ENCODE measurements at places on chromosomes 4 and X.

GRCh38 chr4:84529169-84529751 is 30.2 kb upstream of the NKX6-1 start:
- peaks cover 6% of the 10 kb centered on the region for H3K4me1 ChIP-seq
- no peak for DNase-seq
- H3K4me3 ChIP-seq, result no peak overlapping the region
- no peaks in the 10 kb centered on the region for H3K36me3 ChIP-seq
- no peaks in the 10 kb centered on the region for H3K27me3 ChIP-seq
- H3K27ac ChIP-seq, result no peak overlapping the region

- no peak for DNase-seq
- H3K4me1 ChIP-seq, result no peaks in the 10 kb centered on the region
- H3K4me3 ChIP-seq, result no peak overlapping the region
- no peaks in the 10 kb centered on the region for H3K36me3 ChIP-seq
- no peak overlapping the region for H3K27ac ChIP-seq
These were observed 262.7 kb upstream of the TACR3 start for GRCh38 chr4:103982454-103982853.

DNA sequence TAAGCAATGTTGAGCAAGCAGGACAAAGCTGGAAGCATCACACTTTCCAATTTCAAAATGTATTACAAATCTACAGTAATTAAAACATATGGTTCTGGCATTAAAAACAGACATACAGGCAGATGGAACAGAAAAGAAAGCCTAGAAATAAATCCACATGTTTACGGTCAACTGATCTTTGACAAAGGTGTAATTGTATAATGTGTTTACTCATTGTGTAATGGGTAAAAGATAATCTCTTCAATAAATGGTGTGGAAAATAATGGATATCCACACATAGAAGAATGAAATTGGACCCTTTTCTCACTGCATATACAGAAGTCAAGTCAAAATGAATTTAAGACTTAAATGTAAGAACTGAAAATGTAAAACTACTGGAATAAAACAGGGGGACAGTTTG is 394.2 kb downstream of the ANKRD50 start:
- H3K27ac ChIP-seq, result no peak overlapping the region
- peaks cover 18% of the 10 kb centered on the region for H3K4me1 ChIP-seq
- no peak for DNase-seq
- H3K27me3 ChIP-seq, result no peaks in the 10 kb centered on the region

DNA sequence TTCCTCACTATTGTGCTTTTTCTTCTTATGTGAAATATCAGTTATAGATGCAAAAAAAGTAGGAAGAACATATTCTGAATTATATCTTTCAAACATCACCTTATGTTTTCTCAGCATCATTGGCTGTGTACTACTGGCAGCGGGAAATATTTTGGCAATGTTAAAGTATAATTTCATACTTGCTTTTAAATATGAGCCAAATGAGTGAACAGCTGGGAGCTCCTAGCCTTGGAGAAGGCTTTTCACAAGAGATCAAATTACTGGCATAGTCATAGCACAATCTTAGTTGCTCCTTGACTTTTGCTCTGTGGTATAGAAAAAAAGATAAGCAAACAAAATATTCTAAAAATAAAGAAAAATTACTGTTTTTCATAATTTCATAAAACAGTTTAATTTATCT is 1575.8 kb upstream of the PABPC4L start:
- no peaks in the 10 kb centered on the region for H3K36me3 ChIP-seq
- peaks cover 17% of the 10 kb centered on the region for H3K4me1 ChIP-seq
- H3K27ac ChIP-seq, result no peak overlapping the region
- DNase-seq, result peak; percentile 61

GRCh38 chr4:113112338-113112978 is 63.0 kb downstream of the ANK2 start:
- no peak overlapping the region for H3K27ac ChIP-seq
- H3K36me3 ChIP-seq, result no peaks in the 10 kb centered on the region
- no peak for DNase-seq

- H3K4me1 ChIP-seq, result no peaks in the 10 kb centered on the region
- H3K27ac ChIP-seq, result no peak overlapping the region
These were observed 58.6 kb downstream of the PRRG1 start for GRCh38 chrX:37407736-37408135.

DNA sequence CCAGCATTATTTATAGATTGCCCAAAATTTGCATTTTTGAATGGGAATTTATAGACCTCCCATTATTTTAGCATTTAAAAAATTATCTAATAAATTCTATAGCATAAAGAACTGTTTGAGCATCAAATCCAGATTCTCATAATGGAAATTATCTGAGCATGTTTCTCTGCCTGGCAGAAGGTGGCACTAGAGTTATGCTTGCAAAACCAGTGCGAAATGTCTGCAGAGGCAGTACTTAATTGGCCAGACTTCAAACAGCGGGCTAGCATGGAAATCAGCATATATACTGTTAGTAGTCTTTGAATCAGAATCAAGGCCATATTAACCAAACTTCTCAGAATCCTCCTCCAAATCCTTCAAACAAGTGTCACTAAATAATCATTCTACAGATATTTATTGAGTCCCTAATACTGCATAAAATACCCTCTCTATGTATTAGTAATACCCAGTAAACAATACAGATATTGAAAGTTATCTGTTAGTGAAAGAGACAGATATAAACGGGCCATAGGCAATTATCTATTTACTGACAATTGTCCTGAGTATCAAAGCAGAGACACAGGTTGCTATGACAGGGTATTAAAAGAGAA is 78.7 kb upstream of the DCLK2 start:
- no peak overlapping the region for H3K27ac ChIP-seq
- H3K4me3 ChIP-seq, result no peak overlapping the region
- no peaks in the 10 kb centered on the region for H3K4me1 ChIP-seq
- peak; percentile 58 for DNase-seq
- H3K27me3 ChIP-seq, result no peaks in the 10 kb centered on the region

DNA sequence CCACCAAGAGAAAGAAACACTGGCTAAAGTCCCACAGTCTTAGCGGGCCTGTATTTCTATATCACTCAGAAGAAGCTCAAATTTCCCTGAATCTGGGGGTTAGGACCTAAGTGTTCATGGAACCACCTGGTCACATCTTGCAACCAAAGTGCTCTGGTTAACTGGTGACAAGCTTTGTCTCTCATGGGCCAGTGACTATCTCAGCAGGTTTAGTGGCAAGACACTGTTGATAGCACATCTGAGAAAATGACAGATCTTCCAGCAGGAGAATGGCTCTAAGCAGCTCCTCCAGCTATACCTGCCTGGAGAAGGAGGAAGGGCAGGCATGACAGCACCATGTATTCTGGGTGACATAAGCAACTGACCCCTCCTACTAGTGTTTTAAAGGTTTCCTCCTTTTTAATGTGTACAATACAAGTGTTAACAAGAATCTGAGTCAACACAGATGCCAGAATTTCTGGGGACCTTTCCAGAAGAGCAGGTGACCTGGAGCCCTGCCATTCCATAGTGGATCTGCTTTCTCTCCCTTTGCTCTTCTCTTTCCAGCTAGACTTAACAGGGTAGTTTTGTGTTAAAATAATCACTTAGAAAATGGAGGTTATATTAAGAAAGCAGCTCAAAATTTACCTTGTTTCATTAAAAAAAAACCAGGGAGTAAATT is 17.3 kb upstream of the QRFPR start:
- H3K4me1 ChIP-seq, result no peaks in the 10 kb centered on the region
- no peaks in the 10 kb centered on the region for H3K27me3 ChIP-seq
- no peak overlapping the region for H3K27ac ChIP-seq

DNA sequence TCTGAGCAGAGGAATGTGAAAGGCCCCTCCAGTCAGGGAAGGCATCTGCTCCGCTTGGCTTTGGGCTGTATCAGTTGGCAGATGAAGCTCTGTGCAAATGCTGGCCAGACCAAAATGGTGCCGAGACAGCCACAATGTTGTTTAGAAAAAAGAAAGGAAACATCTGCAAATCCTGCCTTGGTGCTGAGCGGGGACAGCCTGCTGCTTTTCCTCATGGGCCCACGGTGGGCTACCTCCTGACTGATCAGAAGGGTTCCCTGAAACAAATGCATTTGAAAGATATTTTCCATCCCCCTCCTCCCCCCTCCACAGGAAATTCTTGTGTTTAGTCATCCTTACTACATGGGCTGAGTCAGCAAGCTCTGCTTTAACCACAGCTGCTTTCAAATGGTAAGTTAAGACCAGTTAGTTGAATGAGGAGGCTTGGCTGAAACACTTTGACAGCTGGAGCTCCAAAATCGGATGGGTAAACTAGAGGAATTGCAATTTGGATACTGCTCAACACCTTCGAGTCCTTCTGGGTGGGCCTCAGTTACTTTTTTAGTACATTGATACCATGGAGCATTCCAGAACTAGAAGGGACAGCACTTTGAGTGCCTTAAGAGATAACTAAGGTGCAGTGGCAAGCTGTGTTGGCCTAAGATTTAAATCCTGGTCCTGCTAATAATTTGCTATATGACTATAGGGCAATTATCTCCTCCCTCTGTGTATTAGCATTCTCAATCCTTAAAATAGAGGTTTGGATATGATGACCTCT is 36.0 kb downstream of the PLAC1 start:
- no peaks in the 10 kb centered on the region for H3K27me3 ChIP-seq
- no peaks in the 10 kb centered on the region for H3K36me3 ChIP-seq
- H3K27ac ChIP-seq, result peak overlapping the region; percentile 96
- peaks cover 40% of the 10 kb centered on the region for H3K4me1 ChIP-seq
- H3K4me3 ChIP-seq, result peak overlapping the region; percentile 41

DNA sequence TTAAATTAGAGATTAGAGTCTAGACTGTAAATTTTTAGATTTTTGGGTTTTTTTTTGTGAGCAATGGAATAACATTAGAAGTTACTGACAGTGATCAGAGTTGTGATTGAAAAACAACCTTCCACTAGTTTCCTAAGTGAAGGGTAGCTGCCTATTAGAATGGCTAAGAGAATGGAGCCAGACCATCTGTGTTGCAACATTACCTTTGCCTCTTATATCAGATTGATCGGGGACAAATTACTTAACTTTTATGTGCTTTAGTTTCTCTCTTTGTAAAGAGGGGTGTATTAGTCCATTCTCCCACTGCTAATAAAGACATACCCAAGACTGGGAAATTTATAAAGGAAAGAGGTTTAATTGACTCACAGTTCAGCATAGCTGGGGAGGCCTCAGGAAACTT is 12.5 kb upstream of the PI4K2B start:
- no peaks in the 10 kb centered on the region for H3K36me3 ChIP-seq
- H3K4me3 ChIP-seq, result no peak overlapping the region
- H3K27me3 ChIP-seq, result no peaks in the 10 kb centered on the region

GRCh38 chrX:109049416-109049815 is 313.1 kb upstream of the IRS4 start:
- H3K27ac ChIP-seq, result no peak overlapping the region
- no peaks in the 10 kb centered on the region for H3K4me1 ChIP-seq
- H3K36me3 ChIP-seq, result no peaks in the 10 kb centered on the region
- no peak overlapping the region for H3K4me3 ChIP-seq
- no peaks in the 10 kb centered on the region for H3K27me3 ChIP-seq
- no peak for DNase-seq

GRCh38 chr4:145178740-145179280 is 1.6 kb downstream of the OTUD4 start:
- H3K4me1 ChIP-seq, result peaks cover 6% of the 10 kb centered on the region
- peaks cover 5% of the 10 kb centered on the region for H3K36me3 ChIP-seq
- peak overlapping the region; percentile 81 for H3K27ac ChIP-seq
- H3K27me3 ChIP-seq, result no peaks in the 10 kb centered on the region

GRCh38 chr4:140944572-140944971 is 188.4 kb upstream of the TBC1D9 start:
- DNase-seq, result no peak
- H3K27me3 ChIP-seq, result no peaks in the 10 kb centered on the region
- no peak overlapping the region for H3K27ac ChIP-seq
- no peaks in the 10 kb centered on the region for H3K4me1 ChIP-seq

DNA sequence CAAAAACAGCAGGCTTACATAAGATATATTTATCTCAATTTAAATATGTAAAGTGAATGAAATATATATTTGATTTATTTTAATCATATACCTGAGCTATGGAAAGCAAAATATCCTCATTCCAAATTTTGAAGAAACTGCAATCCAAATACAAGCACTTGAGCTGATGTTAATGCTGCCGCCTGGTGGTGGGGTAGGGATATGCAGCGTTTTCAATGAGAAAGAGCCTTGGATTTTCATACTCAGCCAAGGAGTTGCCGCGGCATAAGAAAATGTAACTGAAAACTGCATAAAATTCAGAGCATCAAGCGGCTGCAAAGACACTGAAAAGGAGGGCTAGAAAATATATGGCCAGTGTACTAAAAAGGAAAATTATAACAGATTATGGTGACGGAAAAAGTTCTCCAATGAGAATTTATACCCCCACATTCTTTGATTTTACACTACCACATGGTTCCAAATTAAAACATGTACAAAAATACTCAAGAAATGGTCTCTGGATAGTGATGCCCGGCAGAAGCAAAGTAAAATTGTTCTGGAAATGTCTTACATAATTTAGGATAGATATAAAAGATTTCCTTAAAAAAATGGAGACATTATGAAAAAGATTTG is 660.3 kb upstream of the PITX2 start:
- no peaks in the 10 kb centered on the region for H3K36me3 ChIP-seq
- H3K27ac ChIP-seq, result no peak overlapping the region
- H3K4me1 ChIP-seq, result no peaks in the 10 kb centered on the region
- H3K27me3 ChIP-seq, result no peaks in the 10 kb centered on the region
- DNase-seq, result peak; percentile 53

DNA sequence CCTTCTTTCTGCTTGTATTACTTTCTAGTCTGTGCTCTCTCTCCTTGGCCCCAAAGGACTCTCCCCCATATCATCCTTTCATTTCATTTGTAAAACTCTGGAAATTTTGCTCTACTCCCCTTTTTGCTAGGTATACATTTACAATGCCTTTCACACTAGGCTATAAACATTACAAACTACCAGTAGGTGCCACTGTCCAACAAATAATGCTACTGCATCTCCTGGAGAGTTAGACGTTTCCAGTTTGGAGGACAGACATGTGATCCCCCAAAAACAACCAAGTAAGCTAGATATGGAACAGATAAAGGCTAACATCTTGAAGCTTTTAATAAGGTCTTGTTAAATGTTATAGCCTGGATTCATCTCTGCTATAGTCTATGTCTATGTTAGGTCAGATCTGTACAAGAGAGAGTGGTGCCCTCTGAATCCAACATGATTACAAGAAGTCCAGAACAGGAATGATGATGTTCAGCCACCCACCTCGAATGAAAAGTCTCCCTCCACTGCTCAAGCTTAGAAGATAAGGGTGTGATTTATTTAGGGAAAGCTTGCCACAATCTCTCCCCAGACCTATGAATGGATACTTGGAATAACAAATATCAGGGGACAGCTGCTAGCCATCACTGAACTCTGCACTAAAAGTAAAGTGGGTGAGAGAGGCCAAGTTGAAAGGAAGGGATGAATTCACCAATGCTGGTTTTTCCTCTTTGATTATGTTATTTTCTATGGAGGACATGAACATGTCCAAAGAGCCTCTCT is 14.3 kb downstream of the CBR4 start:
- H3K27me3 ChIP-seq, result no peaks in the 10 kb centered on the region
- no peak overlapping the region for H3K4me3 ChIP-seq
- no peak overlapping the region for H3K27ac ChIP-seq
- H3K4me1 ChIP-seq, result peaks cover 31% of the 10 kb centered on the region
- H3K36me3 ChIP-seq, result peaks cover 8% of the 10 kb centered on the region
- peak; percentile 49 for DNase-seq

DNA sequence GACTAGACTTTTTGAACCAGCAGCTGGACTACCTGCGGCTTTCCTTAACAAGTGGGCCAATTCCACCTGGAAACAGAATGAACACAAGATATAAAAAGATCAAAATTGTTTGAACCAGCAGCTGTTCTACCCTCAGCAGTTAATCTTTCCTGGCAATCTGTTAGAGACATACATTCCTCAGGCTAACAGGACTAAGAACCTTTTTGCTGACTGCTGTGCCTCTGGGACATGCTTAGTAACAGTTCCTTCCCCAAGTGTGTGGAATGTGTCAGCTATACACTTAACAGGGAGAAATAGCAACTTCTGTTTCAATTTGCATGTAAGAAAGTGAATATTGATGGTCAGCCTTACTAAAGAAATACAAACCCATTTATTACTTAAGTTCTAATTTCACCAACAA is 554.4 kb downstream of the ARAP2 start:
- H3K36me3 ChIP-seq, result no peaks in the 10 kb centered on the region
- no peak overlapping the region for H3K27ac ChIP-seq
- H3K4me1 ChIP-seq, result peaks cover 3% of the 10 kb centered on the region
- H3K4me3 ChIP-seq, result no peak overlapping the region
- DNase-seq, result no peak
